ENCODE measurements at places on chromosomes 12 and 14.

- no peak for DNase-seq
Measured at GRCh38 chr12:111588010-111588409, 11.1 kb downstream of the ATXN2 start.

DNA sequence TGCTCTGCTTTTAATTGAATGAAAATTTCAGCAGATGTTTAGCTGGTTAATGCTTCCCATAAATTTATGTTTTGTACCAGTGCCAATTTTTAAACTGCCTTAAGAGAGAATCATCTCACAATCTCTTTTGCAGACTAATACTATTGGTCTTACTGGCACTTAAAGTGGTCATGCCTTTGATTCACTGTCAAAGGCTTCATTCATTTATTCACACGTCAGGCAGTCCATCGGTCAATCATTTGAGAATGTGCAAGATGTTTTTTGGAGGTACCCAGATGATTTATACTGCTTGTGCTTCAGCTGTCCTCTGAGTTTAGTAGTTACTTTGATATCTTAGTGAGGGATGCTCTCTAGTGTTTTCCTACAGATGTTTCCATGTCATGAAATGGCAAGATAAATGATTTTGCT is 83.4 kb downstream of the NAV3 start:
- DNase-seq = no peak

DNA sequence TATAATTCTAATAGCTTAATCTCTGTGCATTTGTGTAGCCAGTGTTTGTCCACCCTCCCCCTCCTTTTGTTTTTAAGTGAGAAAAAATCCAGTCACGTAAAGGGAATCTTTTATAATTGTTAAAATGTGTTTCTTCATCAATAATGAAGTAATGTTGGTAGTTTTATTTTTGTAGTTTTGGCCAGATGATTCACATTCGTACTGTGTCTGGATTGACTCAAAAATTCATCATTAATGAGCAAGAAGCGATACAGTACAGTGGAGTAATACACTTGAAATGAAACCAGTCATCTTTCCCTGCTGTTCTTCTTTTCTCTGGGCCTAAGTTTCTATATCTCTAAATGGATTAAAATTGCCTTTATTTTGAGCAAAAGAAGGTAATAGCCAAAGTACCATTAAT is 86.5 kb downstream of the SRGAP1 start:
- DNase-seq = no peak

DNA sequence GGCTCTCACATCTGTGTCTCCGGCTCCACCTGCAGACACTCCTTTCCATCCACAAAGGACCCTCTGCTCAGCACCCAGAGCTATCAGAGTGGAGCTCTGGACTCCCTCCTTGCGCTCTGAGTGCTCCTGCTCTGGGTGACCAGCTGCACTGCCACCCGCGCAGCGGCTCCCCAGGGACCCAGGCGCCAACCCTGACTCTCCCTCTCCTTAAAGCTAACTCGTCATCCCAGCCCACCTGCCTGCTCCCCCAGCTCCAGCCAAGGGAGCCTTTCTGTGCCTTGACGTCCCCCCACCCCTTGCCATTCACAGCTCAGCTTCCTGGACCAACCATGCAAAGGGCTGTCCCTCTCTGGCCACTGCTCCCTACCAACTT is 99.0 kb downstream of the SETD3 start:
- DNase-seq = no peak

- DNase-seq = no peak
Measured at GRCh38 chr14:105325303-105325702, 10.8 kb downstream of the PACS2 start.

DNA sequence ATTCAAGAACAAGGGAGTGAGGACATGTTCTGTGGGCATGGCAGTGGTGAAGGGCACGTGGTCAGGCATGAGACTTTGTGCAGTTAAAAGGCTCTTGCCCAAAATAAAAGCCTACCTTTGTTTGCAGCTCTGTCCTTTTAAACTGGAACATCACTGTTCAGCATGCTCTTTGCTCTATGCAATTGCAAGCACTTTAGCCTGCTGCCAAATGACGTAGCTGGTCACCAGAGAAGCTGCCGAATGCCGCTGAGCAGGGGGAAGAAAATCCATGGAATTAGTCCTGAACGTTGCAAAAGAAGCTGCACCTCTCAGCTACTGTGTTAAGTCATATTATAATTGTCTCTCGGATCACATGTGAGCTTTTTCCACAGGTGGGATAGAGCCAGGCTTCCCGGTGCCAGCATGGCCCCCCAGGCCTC is 176.3 kb upstream of the DIO2 start:
- DNase-seq = no peak

- no peak for DNase-seq
Measured at GRCh38 chr14:64788706-64789105, 84.5 kb downstream of the PLEKHG3 start.

- DNase-seq = no peak
Measured at GRCh38 chr14:75009176-75009575, 6.5 kb downstream of the EIF2B2 start.

DNA sequence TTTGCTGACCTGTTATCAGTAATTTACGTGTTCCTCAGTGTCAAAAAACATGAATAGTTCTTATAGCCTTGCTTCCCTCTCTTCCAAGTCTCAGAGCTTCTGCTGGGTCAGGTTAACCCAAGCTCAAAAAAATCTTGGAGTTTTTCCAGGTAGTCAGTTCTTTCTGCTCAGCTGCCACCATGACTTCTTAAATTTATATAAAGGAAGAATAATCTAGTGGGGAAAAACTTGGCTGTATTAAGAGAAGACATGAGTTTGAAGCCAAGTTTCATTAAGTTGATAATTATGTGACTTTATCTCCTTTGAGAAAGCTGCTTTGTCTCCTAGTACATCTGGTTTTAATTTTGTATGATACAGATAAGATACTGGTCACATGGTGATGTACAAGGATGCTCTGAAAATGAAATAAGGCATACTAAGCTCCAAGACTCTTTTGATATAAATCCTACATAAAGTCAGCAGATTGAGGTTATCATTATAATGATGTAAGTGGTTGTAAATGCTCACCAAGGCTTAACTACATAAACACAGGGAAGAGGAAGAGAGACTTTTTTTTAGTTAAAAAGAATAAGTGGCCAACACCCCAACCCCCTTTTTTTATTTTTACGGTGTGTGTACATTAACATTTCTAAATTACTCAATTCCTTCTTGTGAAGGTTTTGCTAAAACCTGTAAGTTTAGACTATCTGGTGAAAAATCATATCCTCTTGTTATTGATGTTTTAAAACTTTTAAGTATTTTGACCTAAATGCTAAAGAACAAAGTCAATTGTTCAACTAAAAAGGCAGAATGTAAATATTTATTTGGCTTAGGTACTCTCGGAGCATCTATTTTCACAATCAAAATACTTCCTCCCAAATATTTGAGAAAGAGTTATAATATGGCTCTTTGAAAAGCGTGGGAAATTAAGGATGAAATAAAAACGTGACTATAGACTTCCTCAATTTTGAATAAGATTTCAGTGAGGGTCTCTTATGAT is 84.1 kb upstream of the SLC38A2 start:
- no peak for DNase-seq

DNA sequence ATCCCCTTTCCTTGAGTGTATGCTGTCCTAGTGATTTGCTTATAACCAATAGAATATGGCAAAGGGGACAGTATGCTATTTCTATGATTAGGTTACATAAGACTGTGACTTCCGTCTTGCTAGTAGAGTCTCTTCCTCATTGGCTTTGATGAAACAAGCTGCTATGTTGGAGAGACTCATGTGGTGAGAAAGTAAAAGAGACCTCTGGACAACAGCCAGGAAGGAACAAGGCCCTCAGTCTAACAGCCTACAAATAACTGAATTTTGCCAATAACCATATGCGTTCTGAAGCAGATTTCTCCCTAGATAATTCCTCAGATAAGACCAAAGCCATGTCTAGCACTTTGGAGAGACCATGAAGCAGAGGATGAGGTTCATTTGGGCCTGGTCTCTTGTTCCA is 134.5 kb upstream of the NAV3 start:
- DNase-seq = no peak

- DNase-seq = no peak
Measured at GRCh38 chr12:101051901-101052550, 158.0 kb downstream of the SLC5A8 start.

DNA sequence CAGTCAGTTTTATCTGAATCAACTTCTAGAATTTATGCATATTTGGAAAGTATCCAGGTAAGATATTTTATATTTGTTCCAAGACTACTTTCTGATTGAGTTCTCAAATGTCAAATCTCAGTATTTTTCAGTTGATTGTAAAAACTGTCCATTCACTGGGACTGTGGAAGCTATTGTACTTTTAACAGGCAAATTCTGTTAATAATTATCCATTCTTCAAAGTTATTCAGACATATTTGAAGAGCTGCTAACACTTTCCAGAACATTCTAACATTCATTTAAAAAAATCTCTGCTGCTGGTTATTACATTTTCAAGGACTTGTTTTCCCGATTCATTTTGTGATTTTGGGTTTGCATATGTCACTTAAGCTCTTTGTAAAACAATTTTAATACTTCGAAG is 59.7 kb downstream of the PIK3C2G start:
- no peak for DNase-seq

DNA sequence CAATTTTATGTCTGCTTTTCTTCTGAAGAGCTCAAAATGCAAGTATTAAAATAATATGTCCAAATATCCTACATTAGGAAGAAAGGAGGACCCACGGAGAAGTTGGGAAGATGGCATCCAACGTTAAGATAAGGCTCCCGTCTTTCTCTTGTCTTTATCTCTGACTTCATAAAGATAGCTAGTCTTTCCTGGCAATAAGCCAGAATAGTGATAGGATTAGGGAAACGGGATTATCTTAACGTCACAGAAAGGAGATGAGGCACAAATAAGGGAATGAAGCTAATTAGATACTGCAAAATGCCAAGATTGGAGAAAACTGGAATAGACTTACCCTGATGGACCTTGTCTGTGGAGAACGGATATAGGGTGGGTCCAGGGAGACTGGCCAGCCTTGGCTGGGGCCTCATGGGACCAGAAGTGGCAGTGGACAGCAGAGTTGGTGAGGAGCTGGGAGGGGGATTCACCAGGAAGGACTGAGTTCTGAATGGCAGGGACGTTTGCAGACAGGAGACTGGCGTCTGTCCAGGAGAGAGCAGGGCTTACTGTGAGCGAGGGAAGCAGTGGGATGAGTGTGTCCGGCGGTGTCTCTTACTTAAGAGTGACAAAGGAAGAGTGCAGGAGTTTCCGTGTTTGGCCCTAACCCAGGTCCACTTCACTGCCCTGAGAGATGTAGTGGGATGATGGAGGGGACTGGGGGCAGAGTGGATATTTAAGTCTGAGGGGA is 119.9 kb downstream of the CACNA1C start:
- DNase-seq = no peak

- DNase-seq = no peak
Measured at GRCh38 chr12:84696281-84696680, 216.3 kb downstream of the SLC6A15 start.

- DNase-seq = no peak
Measured at GRCh38 chr12:90045559-90045958, 336.9 kb upstream of the ATP2B1 start.

DNA sequence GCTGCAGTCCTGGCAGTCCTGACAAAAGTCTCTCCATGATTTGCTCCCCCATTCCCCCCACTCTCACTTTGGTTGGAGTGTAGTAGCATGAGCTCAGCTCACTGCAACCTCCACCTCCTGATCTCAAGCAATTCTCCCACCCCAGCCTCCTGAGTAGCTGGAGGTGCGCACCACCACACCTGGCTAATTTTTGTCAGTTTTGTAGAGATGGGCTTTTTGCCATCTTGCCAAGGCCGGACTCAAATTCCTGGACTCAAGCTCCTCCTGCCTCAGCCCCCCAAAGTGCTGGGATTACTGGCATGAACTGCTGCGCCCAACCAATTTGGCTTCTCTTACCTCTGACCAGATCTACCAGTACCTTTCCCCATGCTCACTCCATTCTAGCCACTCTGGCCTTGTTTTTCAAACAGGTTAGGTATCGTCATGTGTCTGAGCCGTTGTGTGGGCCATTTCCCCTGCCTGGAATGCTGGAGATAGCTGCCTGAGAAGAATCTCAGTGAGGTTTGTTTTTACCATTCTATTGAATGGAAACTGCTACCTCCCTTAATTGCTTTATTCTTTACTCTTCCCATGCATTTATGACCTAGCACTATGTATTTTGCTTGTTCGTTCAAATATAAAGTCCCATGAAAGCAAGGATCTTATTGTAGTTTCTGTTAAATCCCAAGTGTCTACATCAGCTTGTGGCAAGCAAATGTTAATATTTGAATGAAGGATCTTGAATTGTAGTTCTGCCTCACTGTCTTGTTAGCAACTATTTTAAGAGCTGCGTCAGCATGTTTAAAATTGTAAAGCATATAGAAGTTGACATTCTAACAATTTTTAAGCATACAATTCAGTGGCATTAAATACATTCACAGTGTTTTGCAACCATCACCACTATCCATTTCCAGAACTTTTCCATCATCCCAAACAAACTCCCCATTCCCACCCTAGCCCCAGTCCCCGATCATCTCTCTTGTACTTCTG is 39.7 kb downstream of the CPSF6 start:
- no peak for DNase-seq

DNA sequence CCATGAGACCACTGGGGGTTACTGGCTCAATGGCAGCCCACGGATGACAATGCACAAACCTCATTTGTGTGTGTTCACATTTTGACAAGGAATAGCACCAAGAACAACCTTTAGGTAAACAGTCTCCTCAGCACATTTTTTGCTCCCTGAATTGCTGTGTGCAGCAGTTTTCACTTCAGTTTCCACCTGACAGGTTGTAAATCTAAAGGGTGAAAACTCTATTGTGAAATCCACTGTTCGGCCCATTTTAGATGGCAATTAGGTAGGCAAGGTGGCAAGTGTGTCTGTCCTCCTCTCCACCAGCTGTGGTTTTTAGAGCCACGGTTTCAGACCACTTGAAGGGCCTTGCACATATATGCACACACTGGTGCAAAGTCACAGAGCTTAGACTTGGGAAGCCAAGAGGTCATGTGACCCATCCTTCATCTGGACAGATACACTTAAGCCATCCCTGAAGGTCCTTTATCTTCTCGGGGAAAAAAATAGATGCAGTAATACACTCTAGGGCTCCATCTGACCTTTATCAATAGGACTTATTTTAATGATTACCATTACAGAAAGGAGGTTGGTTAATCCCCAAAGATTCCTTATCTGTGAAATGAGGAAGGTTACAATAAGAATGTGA is 23.2 kb downstream of the HAL start:
- no peak for DNase-seq

DNA sequence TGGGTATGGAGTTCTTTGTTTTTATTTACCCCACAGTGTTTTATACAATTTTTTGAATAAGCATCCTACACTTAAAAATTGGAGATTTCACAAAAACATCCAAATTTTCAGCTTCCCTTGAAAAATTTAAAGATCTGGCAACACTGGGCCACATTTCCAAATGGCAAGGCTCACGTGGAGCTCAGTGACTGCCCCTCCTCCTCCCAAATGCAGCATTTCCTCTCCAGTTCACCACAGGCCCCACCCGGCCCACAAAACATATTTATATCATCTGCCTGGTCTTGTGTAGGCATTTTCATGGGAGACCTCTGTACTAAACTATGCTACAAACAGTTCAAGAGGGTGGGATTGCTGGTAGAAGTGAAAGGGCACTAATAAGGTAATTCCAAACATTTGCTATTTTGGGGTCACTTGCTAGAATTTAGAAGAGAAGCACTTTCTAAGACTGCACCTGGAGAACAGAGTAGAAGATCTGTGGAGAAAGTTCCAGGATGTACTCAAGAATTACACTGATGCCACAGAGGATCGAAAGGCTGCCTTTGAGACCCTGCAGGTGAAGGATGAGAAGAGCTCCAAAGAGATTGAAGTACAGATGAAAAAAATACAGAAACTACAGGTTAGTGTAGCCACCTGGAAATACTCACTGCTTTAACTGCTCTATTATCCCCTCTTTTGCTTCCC is 7.3 kb downstream of the FKBP11 start:
- peak; percentile 28 for DNase-seq

- DNase-seq = no peak
Measured at GRCh38 chr12:122282061-122282460, 15.8 kb upstream of the VPS33A start.

GRCh38 chr12:46354111-46354801 is 18.3 kb downstream of the SLC38A2 start:
- no peak for DNase-seq
